ENCODE measurements at places on chromosomes 12 and 14.

DNA sequence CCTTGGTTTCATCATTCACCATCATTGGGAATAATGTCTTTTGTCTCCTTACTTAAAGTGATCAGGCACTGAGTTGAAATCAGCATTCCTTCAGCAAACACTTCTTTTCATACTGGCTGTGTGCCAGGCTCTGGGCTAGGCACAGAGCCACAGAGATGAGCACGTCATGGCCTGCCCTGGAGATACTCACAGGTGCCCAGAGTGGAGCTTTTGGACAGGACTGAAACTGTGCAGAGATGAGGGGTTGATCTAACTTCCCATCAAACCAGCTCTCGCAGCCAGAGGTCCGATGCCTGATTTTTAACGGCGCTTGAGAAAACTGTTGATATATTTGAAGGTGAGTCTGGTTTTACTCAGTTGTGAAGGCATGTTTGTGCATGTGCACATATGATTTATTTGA lies 43.1 kb downstream of the CACNA1C start:
- no peak for DNase-seq

DNA sequence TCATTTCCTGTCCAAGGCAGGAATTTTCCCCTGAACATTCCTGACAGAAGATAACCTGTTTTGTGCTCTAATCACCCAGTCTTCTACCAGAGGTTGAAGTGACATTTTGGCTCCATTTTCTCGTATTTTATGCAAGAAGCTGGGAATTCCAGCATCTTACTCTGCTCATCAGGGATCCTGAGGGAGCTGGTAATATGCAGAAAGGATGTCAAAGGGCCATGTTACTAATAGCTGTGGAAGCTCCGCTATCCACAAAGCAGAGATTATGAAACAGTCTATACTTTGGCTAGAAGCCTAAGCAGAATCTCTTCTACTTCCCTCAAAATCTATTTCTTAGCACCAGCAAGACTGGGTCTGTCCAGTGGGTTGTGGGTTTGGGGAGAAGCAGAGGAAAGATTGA lies 613.0 kb downstream of the DIO2 start:
- no peak for DNase-seq

GRCh38 chr12:11855983-11856374 lies 206.5 kb downstream of the ETV6 start:
- no peak for DNase-seq

DNA sequence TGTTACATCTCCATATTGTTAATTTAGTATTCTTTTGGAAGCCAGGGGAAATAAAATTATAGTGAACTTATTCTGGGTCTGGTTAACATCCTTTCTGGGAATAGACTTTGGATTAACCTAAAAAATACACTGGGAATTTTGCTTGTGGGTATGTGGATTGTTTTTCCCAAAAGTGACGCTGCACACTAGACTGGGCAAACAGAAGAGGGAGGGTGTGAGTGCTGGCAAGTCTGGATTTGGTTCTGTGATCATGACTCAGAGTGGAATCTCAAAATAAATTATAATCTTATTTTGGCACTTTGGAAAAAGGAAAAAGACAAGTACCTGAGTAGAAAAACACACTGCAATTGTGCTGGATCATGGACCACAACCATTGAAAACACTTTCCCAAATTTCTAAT lies 15.2 kb upstream of the LUM start:
- DNase-seq: no peak

GRCh38 chr14:36662543-36663403 lies 1.1 kb downstream of the PAX9 start:
- no peak for DNase-seq

GRCh38 chr12:96526110-96526509 lies 36.7 kb downstream of the CFAP54 start:
- DNase-seq: no peak

DNA sequence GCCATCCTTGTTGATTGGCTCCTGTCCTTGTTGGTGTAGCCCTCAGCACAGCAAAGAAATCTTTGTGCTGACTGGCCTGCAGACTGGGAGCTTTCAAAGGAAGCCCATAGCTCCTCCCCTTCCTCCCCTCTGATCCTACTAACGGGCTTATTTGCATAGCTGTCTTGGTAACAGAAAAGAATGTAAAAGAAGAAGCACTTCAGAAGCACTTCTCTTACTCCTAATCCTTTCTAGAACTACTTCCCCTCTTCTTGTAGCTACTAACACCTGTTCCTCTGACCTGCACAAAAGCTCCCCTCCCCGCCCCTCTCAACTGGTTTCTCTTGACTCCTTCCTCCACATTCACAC lies 14.3 kb upstream of the RIC8B start:
- DNase-seq: peak; percentile 20

DNA sequence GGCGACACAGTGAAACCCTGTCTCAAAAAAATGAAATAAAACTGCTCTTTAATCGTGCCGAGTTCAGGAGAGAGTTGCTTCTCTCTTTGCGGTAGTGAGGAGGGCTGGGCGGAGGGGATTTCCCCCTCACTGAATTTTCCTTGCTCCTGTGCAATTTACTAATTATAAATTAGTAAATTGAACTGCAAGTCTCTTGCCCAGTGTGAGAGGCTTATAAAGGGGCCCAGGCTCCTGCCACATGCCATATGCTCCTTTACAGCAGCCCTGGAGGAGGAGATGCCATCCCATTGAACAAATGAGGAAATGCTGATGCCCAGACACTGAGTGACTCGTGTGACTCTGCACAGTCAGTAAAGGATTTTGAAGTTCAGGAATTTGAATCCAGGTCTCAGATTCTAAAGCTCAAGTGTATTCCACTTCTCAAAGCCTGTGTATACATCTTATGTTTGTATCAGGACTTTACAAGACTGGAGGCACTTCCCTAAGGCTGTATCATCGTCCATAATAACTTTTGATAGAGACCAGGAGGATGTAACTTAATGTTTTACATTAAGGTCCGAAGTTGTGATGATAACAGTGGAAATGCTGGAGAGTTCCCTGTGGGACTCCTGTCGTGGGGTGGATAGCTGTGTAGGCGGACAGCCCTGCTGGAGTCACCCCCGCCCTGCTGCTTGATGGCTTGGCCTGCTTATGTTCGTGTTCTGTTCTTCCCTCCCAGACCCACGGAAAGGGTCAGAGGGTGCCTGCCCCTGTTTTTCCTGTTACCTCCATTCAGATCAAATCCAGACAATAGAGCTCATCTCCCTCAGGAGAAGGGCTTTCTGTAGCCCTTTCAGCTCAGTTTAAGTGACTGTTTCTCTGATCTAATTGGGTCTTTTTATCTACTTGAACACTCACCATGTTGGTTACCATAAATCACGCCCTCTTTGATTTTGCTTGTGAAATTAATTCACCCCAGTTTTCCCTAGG lies 13.9 kb downstream of the PELI2 start:
- DNase-seq: no peak

- DNase-seq: no peak
Observed at GRCh38 chr14:67602076-67602475, 2.0 kb upstream of the PIGH start.

- no peak for DNase-seq
Observed at GRCh38 chr12:51759175-51759574, 89.3 kb downstream of the FIGNL2 start.

GRCh38 chr12:65277994-65278575 lies 398 bp upstream of the MSRB3 start:
- no peak for DNase-seq

DNA sequence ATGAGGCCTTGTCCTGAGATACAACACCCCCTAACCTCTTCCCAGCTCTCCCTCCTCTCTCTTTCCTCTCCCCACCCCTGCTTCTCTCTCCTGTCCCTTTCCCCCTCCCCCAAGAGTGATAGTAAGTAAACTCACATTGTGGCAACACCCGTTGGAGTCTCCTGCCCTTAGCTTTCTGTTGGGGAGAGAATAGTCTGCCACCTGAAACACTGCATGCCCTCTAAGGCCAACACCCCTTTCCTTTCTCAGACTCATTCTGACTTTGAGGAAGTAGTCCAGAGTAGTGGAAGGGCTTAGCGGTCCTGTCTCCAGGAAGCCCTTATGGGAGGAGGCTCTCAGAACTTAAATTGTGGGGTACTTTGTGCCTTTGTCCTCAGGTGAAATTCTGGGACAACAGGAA lies 95.2 kb downstream of the PRKCH start:
- DNase-seq: no peak

DNA sequence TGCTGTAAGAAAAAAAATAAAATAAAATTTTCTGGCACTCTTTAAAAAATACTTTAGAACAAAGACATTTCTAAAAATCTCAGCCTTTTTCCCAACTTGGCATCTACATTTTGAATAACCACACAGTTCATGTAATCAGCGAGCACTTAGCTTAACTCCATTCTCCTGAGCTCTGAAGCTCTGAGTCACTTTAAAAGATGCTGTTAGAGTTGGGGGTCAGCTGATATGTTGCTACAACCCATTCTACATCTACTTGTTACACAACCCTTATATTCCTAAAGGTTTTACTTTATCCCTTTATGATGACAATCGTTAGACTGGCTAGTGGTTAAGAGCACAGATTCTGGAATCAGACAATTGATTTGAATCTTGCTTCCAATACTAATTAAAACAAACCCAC lies 48.3 kb downstream of the SLC41A2 start:
- DNase-seq: no peak

- no peak for DNase-seq
Observed at GRCh38 chr12:49220972-49221371, 32.1 kb upstream of the TUBA1A start.

DNA sequence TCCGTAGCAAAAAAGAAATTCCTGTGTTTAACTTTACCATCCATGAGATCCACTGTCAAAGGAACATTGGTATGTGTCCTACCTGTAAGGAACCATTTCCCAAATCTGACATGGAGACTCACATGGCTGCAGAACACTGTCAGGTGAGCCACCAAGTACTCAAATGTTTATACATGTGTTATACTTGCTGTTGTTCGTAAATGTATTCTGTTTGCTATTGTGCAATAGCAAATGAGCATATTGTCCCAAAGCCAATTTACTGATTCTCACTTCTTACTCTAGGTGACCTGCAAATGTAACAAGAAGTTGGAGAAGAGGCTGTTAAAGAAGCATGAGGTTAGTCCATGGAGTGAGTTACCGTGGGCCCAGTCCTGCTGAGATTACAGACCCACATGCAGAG lies 9.4 kb downstream of the TRAFD1 start:
- DNase-seq: no peak

GRCh38 chr12:124629789-124630480 lies 62.5 kb upstream of the NCOR2 start:
- DNase-seq: no peak

DNA sequence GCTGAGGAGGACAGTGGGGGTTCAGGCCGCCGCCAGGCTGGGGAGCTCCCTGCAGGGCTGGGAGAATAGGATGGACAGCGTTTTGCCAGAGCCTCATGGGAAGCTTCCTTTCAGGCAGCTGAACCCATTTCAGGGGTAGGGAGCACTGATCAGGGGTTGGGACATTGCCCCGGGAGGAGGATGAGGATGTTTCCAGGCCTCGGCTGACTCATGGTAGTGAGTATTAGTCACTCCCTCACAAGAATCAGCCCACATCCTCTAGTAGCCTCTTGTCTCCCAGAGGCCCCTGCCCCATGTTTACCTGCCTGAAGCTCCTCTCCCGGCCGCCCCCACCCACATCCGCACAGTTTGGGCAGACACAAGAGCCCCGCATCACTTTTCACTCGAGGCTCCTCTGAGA lies 89.8 kb downstream of the ZFP36L1 start:
- DNase-seq: no peak

DNA sequence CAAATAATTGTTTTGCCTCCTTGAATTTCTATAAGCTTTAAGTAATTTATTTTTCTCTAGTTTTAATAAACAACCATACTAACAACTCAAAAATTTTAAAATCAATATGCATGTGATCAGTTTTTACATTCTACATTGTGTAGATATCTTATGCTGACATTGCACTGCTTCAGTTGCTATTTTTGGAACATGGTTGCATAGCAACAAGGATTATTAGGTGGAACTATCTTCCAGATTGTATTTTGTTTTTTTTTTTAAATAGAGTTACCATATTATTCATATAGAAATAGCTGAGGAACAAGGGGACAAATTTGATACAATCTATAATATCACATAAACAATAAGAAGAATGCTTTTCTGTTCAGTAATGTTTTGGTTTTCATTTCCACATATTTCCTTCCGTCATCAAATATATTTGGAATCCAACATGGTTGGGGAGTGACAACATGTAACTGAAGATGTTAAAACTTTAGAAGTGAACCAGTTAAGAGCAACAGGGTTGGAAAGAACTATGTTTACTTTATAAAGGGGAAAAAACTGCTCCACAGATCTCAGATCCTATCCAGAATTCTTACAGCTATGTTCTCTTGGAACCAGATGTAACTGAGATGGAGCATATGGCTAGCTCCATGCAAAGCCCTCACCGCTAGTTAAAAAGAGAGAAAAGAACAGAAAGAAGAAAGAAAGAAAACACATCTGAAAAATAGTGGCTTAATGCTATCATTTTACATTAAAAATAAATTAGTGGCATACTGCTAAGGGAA lies 235.5 kb downstream of the NELL2 start:
- DNase-seq: no peak

DNA sequence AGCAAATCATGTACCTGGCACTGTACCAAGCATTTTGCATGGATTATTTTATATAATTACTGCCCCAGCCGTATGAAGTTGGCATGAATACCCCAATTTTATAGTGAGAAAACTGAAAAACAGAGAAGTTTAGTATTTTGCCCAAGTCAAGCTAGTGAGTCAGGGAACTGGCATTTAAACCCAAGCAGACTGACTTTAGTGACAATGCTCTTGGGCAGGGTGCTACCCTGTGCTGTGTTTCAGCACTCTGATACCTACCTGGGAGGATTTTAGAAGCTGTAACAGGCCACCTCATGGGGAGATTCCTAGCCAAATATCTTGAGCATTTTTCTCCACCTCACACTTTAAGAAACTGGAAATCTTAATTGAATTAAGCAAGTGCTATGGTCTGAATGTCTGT lies 98.1 kb upstream of the MAX start:
- no peak for DNase-seq

- no peak for DNase-seq
Observed at GRCh38 chr12:10031771-10032175, 1.3 kb downstream of the CLEC9A start.

GRCh38 chr14:94407906-94408305 lies 19.5 kb upstream of the SERPINA1 start:
- no peak for DNase-seq

DNA sequence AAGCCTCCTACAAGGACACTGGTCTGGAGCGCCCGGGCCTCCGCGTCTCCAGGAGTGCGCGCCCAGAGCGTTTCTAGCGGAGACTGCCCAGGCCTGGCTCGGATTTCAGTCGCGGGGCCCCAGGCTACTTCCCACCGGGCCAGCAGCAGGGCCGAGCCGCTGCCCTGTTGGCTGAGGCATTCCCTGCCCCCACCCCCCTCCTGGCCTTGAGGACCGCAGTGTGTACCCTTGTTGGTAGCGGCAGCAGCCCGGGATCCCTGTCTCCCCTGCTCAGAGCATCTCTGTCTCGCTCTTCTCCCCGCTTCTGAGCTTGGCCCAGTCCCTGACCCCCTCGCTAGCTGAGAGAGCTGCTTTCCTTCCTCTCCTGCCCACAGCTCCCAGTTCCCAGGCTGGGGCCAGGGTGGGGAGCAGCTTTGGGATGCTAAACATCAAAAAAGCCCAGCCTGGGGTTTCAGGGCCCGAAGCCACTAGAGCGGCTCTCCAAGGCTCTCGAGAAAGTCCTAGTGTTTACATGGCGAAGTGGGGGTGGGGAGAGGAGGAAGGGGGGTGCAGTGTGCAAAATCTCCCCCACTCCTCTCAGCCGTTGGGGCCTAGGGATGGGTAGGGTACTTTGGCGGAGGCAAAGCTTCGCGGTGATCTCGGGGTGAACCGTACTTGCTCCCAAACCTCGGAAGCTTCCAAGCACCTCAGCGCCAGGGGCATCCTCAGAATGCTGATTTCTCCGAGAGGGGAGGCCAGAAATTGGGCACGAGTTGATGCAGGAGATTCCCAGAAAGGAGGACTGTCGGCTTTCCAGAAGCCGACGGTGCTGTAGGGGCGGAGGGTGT lies 6.4 kb downstream of the NKX2-1 start:
- no peak for DNase-seq

- no peak for DNase-seq
Observed at GRCh38 chr12:6340032-6340638, 1.7 kb downstream of the TNFRSF1A start.
